ENCODE measurements at places on chromosomes 6 and 20.
A peak's percentile ranks its signal among the peaks of the same experiment; 100 is the strongest.

DNA sequence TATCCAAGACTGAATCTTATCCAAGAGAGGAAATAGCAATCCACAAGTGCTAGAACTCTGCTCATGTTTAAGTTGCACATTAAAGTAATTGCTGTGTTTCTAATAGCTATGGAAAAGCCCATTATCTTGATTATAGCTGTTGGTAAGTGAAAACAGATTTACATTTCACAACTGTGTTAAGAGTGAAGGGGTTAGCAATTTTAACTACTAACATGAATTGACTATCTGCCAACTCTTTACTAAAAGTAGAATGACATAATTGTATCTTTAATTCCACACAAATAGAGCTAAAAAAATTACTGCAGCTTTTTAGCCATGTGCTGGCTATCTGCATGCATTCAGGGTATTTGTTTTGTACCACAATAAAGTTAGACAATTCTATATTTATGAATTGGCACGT is 277.9 kb upstream of the IRAK1BP1 start:
- peak; percentile 65 for DNase-seq

DNA sequence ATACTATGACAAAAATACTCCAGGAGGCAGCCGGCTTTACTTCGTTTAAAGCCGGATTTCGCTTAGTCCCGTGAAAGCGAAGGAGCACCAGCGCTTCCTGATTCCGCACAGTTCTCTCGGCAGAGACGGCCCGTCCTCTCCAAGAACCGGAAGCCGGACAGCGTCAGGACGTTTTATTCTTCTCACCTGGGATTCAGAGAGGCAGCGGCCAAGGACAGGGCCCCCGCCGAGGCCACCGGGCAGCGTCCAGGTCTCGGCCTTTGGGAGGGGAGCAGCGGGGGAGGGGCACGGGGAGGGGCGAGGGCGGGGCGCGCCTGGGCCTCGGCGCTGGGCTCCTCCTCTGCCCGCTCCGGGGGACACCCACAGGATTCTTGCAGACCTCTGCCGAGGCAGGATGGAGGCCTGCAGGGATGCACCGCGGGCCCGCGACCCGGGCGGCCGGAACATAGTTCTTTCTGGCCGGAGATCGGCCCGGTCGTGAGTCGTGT is 2.8 kb upstream of the DIDO1 start:
- DNase-seq: peak; percentile 50

GRCh38 chr6:14276071-14276470 is 158.5 kb downstream of the CD83 start:
- DNase-seq: no peak

GRCh38 chr6:40901322-40902055 is 137.5 kb downstream of the UNC5CL start:
- DNase-seq: no peak

DNA sequence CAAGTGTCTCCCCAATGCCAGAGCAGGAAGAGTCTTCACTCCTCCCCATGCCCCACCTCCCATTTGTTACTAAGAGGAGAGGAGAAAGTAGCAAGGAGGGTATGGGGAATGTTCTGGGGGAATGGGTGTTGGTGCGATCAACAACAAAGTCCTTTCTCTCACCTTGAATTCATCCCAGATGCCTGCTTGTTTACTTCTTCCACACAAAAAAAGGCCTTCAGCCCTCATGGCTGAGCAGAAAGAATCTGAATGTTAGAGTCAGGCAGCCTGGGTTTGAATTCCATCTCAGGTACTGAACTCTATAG is 9.9 kb downstream of the MOG start:
- no peak for DNase-seq

DNA sequence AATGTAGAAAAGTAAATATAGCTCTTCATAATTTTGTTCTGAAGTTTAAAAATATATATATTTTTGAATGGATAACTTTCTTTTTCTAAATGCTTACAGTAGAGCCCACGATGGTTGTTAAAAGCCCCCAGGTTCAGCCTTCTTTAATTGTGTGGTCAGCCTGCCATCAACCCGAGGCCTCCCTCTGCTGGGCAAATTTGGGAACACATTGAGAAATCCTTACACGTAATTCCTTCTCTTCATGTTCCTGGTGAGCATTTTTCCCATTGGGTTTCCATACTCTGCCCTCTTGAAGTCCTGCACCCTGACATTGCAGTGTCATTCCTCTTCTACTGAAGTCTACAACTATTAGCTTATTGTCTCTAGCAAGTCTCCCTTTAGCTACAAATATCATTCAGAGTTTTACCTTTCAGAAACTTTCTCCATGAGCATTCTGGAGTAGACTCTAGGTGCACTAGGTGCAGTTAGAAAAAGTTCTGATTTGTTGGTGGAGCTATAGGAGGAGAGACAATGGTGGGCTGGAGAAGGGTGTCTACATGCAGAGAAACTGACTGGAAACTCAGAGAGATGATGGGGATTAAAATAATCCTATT is 40.6 kb downstream of the TRIM38 start:
- peak; percentile 49 for DNase-seq

GRCh38 chr6:52077180-52077884 is 10.1 kb downstream of the PKHD1 start:
- no peak for DNase-seq

DNA sequence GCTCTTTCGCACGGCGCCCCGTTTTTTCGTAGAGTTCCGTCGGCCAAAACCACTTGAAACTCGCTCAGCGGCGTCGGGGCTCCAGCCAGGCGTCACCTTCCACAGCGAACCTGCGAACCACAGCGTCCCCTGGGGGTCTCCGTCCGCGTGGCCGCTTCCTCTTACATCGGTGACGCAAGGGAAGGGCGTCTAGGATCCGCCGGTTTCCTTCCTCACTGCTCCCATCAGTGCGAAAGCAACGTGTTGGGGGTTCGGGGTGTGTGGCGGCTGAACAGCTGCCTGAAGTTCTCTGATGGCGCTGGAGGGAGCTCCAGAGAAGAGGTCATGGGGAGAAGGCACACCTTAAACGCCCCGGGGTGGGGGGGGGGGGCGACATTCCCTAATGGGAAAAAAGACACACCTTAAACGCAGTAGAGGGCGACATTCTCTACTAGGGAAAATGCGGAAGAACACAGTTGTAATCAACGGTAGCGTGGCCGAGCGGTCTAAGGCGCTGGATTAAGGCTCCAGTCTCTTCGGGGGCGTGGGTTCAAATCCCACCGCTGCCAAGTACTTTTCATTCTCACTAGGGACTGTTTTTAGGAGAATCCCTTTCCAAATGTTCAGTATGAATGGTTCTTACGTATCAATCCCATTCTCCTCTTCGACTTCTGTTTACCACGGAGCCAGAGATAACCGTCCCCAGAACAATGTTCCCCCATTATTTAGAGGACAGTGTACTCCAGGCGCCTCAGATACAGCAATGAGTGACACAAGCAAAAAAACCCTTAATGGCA is 16.4 kb downstream of the ZNF311 start:
- peak; percentile 55 for DNase-seq

DNA sequence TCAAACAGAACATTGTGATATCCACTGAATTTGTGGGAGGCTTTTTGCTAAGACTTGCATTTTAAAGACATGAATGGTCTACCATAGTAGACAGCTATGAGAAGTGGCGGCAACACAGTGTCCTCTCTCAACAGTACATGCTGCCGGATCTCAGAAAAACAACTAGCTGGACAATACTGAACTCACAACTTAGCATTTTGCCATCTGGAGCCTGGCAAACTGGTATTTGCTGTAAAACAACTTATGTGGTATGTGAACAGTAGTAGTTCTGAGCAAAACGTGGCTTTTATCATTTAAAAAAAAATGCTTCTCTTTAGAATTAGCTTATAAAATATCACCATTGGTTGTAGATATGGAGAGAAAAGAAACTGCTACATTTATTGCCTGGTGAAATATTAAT is 3.3 kb upstream of the PXDC1 start:
- no peak for DNase-seq

DNA sequence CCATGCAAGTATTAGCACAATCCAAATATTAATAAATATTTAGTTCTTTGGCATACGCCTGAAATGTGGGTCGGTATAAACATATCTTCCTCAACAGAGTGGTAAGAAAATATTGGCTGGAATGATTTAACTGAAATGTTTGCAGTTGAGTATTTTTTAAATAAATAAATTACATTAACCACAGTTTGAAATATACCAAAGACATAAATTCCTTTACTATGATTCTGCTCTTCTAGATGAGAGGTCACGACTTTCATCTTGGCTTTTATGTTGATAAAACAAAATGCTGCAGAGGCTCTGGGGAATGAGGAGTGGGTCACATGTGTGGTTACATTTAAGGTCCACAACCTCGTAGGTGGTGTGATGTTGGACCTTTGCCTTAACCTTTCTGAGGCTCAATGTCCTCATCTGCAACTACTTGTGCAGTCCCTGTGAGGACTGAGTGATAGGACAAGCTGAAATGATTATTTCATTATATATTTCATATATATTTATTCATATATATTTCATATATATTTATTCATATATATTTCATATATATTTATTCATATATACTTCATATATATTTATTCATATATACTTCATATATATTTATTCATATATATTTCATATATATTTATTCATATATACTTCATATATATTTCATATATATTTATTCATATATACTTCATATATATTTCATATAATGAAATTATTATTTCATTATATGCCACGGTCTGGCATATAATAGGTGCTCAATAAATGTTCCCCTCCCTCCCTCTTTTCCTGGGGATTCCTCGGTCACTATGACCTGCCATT is 107.4 kb downstream of the SAMD5 start:
- DNase-seq: no peak

DNA sequence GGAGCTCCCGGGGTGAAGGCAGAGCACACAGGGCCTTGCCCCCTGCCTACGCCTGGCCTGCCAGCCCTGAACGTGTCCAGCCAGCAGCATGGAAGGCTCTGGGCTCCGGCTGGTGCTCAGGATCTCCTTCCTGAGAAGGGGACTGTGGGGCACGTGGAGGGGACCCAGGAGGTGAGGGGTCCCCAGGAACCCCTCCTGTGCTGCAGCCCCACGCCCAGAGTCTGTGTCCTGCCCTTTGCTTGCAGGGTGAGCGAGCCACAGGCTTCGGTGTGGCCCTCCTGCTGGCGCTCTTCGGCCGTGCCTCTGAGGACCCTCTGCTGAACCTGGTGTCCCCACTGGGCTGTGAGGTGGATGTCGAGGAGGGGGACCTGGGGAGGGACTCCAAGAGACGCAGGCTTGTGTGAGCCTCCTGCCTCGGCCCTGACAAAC is 22.3 kb downstream of the NPEPL1 start:
- no peak for DNase-seq

DNA sequence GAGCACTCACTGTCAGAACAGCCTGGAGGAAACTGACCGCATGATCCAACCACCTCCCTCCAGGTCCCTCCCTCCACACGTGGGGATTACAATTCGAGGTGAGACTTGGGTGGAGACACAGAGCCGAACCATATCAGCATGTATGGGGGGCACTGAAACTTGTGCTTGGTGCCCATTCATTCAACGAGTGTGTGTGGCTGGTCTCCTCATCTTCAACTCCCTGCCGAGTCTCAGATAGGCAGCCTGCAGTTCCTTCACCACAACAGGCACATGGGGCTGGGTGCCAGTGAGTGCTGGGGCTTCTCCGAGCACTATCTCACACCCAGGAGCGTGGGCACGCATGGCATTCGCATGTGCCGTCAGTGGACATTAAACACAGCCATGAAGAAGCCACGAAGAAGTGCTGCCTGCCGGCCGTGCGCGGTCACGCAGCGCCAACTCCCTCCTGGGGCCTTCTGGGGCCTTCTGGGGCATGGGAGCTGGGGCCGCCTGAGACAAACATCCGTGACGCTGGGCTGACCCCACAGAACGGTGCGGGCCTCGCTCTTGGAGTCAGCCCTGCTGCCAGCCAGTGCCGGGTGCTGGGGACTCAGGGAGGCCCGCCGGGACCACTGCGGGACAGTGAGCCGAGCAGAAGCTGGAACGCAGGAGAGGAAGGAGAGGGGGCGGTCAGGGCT is 714 bp upstream of the RTEL1 start:
- DNase-seq: peak; percentile 20

DNA sequence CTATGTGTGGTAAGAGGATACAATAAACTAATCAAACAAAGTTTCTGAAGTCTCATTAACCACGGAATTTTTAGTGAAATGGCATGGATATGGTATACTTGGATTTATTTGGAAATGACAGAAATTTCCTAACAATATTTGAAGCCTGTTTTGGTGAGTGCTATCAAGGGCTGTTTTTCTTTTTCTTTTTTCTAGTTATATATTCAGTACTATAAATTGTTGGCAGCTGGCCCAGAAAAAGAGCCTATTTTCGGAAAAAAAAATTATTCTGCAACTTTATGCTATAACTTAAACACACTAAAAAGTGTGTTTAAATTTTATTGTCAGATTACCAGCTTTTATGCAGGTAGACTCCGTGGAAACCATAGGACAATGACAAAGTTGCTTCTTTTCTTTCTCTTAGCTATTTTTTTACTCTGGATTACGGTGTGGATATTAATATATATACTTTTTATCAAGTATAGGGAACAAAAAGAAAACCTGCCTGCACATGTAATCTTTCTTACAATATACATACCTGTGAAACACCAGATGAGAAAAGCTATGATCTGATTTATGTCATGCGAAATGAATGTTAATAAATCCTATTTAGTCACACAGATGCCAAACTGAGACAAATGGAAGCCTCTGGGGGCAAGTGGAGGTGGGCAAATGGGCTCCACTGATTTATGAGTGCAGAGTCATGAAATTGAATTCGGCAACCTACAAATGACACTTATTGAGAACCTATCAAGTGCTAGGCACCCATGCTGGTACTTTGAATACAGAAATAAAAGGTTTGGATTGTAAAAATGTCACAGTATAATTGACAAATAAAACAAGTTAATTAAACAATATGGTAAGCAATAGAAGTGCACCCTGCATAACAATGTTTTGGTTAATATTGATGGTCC is 919.5 kb upstream of the FLRT3 start:
- no peak for DNase-seq

- DNase-seq: peak; percentile 4
Observed at GRCh38 chr6:102137859-102138258, 744.4 kb downstream of the GRIK2 start.

DNA sequence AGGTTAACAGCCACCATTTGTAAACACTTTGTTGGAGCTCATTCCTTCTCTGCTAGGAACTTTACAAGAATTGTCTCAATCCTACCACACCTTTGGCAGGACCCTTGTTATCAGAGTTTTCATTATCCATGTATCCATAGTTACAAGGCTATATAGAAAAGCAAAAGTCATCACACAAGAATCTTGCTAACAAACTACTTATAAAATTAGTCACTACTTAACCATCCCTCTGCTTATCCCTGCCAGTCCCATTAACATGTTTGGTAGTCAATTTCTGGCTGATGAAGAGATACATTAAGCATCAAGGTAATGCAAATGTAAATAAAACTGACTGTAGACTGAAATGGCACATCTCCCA is 10.4 kb downstream of the ZSWIM3 start:
- peak; percentile 72 for DNase-seq

DNA sequence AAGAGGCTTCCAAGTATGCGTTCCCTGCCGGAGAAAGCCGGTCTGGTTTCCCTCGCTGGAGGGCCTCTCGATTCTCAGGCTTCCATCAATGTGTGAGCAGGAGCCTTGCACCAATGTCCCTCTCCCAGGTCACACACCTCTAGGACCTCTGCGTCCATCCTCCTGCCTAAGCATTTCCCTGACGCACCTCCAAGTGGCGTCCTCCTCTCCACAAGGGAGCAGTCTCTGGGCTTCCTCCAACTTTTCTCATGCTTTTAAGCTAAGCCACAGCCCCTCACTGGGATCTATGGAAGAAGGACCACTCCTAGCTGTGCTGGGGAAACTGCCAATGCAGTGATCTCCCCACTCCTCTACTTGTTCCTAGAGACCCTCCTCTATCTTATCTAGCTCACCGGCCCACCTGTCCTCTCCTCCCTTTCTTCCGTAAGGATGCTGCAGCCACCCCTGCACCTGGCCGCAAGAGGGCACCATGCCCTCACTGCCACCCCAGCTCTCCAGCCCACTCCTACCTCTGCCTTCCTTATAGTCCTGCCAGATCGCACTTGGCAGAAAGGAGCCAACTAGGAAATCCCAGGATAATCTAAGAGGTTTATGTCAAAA is 258.7 kb downstream of the LRFN2 start:
- no peak for DNase-seq
